ENCODE measurements at places on chromosomes 12 and 14.

DNA sequence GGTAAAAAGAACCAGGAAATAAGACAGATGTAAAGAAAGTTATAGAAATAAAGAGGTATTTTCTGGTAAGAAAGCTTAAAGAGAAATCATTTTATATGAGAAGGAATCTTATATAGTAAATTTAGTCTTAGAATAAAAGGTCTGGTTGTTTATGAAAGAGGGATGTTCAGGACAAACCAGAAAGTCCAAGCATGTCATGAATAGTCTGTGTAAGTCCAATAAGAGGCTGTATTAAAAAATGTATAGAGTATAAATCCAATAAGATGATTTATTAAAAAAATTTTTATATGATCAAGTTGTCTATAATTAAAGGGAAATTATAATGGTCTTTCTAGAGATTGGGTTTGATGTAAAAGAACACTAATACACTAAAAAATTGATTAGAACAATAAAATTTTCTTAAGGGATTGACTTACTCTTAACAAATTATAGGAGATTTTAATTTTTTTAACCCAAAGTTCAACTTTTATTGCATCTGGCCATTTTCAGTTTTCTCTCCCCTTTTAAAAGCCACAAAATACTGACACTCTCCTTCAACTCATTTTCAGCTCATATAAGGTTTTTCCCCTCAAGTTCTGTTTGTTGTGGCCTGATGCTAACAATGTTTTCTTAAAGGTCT lies 35.1 kb downstream of the ST8SIA1 start:
- DNase-seq, result peak; percentile 21

- DNase-seq, result no peak
Observed at GRCh38 chr12:60231303-60231702, 635.5 kb downstream of the SLC16A7 start.

GRCh38 chr12:9786726-9787717 lies 26.3 kb upstream of the CD69 start:
- DNase-seq, result no peak

GRCh38 chr12:53510181-53510812 lies 3.0 kb upstream of the NPFF start:
- DNase-seq, result no peak

DNA sequence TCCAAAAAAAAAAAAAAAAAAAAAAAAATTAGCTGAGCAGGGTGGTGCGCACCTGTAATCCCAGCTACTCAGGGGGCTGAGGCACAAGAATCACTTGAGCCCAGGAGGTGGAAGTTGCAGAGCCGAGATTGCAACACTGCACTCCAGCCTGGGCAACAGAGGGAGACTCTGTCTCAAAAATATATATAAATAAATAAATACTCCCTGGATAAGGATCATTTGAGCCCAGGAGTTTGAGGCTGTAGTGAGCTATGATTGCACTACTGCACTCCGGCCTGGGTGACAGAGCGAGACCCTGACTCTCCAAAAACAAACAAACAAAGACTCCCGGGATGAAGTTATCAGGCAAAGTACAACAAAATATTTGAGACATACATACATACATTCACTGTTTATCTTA lies 3.3 kb upstream of the NAA25 start:
- DNase-seq, result no peak

DNA sequence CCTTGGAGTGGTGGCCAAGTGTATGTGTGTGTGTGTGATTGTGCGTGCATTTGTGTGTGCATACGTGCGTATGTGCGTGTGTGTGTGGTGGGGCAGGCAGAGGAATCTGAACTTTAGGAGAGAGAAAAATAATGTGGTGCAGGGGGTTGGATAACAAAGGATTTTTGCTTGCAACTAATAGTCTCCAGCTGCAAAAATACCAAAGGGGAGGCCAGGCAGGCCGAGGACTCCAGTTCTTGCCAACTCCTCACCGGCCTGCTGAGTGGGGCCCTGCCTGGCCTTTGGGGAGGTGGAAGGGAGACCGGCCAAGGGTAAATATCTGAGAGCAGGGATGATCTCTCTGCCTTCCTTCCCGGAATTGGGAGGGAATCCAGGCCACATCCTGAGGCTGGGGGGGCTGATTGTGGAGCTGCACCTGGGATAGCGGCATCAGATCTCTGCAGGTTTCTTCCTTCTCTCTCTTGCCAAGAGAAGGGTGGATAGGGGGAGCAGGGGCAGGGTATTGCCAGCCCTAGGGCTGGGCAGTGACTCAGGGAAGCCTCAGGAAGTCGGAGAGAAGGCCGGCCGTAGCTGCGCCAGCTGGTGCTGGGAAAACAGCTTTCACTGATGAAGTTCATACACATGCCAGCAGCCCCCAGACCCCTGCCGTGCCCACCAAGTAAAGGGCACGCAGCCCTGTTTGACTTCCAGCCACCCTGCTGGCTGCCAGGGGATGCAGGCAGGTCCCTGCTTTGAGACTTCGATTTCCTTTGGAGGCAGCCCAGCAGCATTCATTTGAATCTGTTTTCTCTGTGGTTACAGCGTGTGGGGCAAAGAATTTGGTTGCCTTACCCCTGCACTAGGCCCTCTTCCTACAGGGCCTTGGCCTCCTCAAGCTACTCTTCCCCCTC lies 4.6 kb upstream of the LRP1-AS start:
- DNase-seq, result no peak

- DNase-seq, result no peak
Observed at GRCh38 chr14:35114036-35114435, 7.8 kb downstream of the PPP2R3C start.

- DNase-seq, result peak; percentile 83
Observed at GRCh38 chr12:55072083-55072482, 52.3 kb downstream of the NEUROD4 start.

DNA sequence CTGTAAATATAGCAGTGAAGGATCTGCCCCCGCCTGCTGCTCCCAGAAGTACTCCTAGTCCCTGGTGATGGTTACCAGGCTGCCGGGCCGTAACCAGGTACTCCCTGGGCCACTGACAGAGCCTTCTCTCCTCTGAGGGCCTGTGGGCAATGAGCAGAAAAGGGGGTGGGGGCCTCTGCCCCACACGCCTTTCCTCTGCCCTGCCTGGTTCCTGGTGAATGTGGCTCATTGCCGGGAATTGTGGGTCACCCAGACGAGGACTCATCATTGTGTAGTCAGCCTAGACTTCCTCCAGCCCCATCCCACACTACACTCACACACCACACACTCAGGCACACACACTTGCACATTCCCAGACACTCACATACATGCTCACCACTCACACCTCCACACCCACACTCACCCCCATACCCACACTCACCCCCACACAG lies 35.7 kb upstream of the ACTN1 start:
- no peak for DNase-seq

- no peak for DNase-seq
Observed at GRCh38 chr12:85466890-85467289, 186.9 kb downstream of the ALX1 start.

- peak; percentile 70 for DNase-seq
Observed at GRCh38 chr12:5430641-5431603, 986 bp upstream of the NTF3 start.

- DNase-seq, result no peak
Observed at GRCh38 chr14:22600027-22600426, 1.9 kb downstream of the ABHD4 start.

GRCh38 chr12:121318121-121318520 lies 21.6 kb upstream of the CAMKK2 start:
- DNase-seq, result no peak

DNA sequence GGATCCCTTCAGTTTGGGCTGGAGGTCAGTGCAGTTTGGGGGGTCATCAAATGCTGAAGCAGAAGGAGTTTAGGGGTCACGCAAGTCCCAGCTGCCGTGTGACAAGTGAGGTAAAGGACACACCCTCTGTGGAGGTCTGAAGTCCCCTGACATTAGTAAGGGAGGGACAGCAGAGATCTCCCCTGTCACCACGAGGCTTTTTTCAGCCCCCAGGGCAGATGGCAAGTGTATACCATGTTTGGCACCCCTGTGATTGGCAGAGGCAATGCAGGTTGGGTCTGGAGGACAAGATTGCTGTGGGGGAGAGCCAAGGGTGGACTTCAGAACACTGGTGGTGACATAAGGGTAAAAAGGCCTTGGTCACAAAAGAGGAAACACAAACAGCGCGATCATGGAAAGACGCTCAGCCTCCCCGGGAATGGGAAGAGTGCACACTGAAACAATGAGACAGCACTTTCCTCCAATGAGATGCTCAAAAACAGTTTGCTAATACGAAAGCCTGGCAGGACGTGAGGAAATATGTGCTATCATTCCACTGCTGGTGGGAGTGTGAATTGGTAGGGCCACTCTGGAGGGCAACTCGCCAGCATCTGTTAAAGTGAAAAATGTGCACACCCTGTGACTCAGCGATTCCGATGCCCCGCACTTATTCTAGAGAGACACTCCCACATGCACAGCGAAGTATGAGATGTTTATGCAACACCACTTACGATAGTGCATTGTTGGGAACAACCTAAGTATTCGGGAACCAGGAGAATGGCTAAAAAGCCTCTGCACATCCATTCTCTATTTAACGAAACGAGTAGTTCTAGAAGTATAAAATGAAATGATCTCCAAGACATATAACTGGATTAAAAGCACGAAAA lies 14.4 kb upstream of the CD27 start:
- DNase-seq, result no peak

- no peak for DNase-seq
Observed at GRCh38 chr12:99722690-99723486, 75.3 kb downstream of the GARIN6 start.

GRCh38 chr12:96048393-96048969 lies 13.1 kb upstream of the LTA4H start:
- no peak for DNase-seq

DNA sequence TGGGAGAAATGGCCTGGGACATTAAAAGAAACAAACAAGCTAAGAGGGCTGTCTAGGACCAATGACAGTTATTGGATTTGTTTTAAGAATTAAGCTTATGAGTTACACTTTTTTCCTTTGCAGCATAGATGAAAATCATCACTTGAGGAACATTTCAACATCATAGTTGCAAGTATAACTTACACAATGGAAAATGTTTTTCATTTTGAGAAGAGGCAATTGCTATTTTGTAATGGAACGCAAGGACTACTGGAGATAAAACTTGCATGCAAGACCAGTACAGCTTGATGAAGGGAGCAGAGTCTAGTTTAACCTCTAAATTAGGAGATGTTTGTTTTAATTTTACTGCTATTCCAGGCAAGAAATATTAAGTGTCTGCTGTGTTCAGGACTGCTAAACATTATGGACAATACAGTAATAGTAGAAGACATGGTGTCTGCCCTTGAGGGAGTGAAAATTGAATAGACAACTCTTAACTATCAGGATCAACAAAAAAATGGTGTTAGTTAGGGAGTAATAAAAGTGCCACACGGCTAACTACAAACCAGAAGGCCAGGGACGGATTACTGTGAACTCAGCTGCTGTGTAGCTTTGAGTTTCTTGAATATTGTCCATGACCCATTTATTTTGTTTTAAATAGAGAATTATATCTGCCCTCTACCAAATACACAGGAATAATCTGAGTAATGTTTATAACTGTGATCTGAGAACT lies 374.5 kb downstream of the RAD51B start:
- DNase-seq, result no peak

DNA sequence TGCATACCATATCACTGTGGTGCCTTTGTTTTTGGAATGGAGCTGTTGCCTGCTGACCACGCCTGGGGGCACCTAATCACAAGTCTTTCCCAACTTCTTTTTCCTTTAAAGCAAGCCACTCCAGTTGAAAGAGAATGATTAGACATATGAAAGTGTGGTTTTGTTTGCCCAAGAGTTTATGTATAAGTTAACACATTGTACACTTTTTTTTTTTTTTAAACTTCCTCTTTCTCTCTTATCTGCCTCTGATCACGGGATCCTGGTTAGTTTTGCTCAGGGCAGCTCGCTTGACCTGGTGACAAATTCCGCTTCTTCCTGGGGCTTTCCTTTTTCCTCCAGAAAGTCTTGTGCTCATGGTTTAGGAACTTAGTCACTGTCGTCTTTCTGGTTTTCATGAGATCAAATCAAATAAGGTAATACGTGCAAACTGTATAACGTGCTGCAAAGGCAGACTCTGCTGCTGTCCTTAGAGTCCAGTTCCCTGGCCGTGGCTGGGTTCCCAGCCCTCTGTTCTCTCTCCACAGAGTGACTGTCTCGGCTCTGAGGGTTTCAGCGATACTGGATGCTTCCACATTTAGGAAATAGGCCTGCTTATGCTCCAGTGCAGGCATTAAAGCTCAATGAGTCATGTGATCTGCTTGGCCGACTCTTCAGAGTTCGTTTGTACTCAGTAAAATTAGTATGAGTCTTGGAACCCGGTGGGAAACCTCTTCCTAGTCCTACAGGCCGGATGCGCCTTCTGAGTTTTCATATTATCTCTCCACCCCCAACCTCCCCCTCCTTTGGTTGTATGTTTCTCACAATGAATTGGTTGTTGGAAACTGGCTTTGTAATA lies 15.2 kb downstream of the RASSF3 start:
- DNase-seq, result no peak

- DNase-seq, result no peak
Observed at GRCh38 chr12:106455111-106455510, 97.6 kb downstream of the POLR3B start.

DNA sequence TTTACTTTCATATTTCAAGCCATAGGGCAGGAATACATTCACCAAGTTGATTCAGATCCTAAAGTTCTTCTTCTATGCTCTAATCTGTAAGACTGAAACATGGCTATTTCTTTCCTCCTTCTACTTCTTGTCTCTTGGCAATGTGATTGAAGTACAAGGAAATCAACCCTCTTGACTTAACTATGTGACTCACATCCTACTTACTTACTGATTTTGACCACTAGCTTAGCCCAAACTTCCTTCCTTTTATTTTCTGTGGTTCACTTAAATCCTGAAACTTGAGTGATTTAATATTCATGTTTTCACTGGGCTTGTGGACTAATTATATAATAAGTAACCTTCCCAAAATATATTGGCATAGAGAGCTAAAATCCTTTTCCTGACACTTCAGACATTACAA lies 111.2 kb upstream of the NOVA1 start:
- DNase-seq, result no peak

GRCh38 chr12:9590441-9590840 lies 17.3 kb downstream of the KLRB1 start:
- no peak for DNase-seq

DNA sequence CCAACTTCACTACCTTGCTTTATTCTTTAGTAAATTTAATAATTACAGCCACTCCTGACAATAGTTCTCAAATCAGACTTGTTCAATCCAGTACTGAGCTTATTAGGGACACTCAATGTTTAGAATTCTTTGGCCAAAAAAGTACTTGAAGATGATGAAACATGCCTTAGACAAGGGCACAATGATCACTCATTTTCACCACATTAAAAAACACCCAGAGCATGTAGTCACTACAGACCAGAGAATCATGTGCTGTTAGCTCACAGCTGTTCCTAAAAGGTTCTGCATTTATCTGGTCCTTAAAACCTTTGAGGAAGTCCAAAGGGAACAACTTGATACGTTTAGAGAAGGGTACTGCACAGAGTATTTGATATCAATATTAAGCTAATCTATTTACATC lies 98.7 kb downstream of the INSM2 start:
- no peak for DNase-seq

- DNase-seq, result no peak
Observed at GRCh38 chr14:63282997-63283883, 35.5 kb downstream of the GPHB5 start.

DNA sequence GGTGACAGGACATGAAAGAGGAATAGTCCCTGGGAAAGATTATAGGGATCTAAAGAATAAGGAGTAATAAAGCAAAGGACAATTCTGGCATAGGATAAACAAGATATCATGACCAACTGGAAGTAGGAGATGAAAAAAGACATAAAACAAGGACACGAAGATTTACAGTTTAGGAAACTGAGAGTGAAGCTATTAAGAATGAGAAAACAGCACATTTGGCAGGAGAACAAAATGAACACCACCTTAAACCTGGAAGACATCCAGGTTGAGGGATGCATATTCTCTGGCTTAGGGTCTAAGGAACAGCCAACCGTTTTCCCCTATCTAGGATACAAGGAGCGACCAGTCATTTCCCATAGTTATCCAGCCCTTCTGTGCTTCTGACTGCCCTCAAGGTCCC lies 1.9 kb downstream of the TRIP11 start:
- no peak for DNase-seq

Measured in RPMI8226 (cell line).